ENCODE measurements at places on chromosomes 12 and 14.

- no peak for DNase-seq
These were observed 25.5 kb downstream of the NKX2-8 start for GRCh38 chr14:36556811-36557433.

GRCh38 chr14:104897330-104898194 lies 27.1 kb upstream of the PLD4 start:
- no peak for DNase-seq

- DNase-seq: no peak
These were observed 37.7 kb upstream of the LRFN5 start for GRCh38 chr14:41568979-41569378.

GRCh38 chr14:95577870-95578269 lies 43.0 kb downstream of the GLRX5 start:
- no peak for DNase-seq

- no peak for DNase-seq
These were observed 56.5 kb downstream of the KDM2B start for GRCh38 chr12:121524196-121524916.

DNA sequence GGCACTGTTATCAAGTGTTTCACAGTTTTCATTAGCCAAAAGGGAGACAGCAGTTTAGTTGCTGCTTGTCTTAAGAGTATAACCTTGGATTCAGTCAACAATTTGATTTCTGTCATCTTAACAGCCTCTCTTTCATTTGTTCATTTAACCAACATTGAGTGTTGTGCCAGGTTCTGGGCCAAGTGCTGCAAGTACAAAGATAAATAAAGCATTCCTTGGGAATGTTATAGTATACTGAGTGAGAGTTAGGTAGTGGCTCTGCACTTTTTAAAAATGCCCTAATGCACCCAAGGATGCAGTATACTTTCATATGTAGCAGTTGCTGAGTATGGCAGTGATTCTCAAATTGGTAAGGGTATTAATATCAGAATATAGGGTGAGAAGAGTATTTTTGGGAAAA lies 15.4 kb downstream of the APAF1 start:
- no peak for DNase-seq
